ENCODE measurements at places on chromosomes 7 and 10.

DNA sequence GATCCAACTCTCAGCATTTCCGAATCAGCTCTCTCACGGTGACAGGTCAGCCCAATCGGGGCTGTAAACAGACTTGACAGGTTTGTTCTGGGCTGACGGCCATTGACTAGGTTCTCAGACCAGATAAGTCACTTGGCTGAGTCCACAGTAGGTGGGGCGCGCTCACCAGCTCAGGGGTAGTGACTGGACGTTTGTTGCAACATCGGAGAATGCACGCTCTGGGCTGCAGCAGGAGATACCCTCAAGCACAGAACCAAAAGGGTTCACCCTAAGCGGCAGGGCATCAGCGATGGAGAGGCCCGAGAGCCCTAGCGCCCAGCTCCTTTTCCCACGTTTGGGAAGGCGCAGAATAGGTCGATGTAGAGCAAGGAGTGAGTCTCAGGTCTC lies 1.8 kb downstream of the KLLN start:
- peaks cover 13% of the 10 kb centered on the region for H3K36me3 ChIP-seq
- no peak for DNase-seq
- peak overlapping the region; percentile 94 for H3K4me3 ChIP-seq
- peak overlapping the region; percentile 92 for H3K27ac ChIP-seq

DNA sequence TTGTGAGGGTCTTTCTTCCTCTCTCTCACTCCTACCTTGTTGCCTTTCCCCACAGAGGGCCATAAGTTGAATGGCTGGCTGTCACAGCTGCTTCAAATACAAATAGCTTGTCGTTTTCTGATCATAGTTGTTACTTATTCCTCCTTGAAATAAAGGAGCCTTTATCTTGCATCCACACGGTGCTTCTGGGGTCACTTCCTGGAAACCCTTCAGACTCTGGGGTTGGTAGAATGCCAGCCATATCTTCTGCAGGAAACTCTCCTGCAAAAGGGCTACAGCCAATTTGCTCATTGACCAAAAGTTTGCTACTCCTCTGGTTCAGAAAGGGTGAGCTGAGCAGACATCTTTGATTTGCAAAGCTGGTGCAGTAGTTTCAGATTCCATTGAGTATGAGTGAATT lies 70.4 kb downstream of the FAM185A start:
- no peak for DNase-seq
- H3K4me1 ChIP-seq = peaks cover 3% of the 10 kb centered on the region
- H3K27ac ChIP-seq = no peak overlapping the region
- no peak overlapping the region for H3K4me3 ChIP-seq

GRCh38 chr10:25101461-25102146 lies 73.2 kb upstream of the GPR158 start:
- DNase-seq = no peak
- no peak overlapping the region for H3K27ac ChIP-seq
- H3K27me3 ChIP-seq = peaks cover 3% of the 10 kb centered on the region
- H3K36me3 ChIP-seq = no peaks in the 10 kb centered on the region

- no peak overlapping the region for H3K4me3 ChIP-seq
- H3K27me3 ChIP-seq = peaks cover 26% of the 10 kb centered on the region
- no peaks in the 10 kb centered on the region for H3K36me3 ChIP-seq
- no peak overlapping the region for H3K27ac ChIP-seq
- no peaks in the 10 kb centered on the region for H3K4me1 ChIP-seq
Measured at GRCh38 chr10:59362959-59363381, 621 bp upstream of the FAM13C start.

DNA sequence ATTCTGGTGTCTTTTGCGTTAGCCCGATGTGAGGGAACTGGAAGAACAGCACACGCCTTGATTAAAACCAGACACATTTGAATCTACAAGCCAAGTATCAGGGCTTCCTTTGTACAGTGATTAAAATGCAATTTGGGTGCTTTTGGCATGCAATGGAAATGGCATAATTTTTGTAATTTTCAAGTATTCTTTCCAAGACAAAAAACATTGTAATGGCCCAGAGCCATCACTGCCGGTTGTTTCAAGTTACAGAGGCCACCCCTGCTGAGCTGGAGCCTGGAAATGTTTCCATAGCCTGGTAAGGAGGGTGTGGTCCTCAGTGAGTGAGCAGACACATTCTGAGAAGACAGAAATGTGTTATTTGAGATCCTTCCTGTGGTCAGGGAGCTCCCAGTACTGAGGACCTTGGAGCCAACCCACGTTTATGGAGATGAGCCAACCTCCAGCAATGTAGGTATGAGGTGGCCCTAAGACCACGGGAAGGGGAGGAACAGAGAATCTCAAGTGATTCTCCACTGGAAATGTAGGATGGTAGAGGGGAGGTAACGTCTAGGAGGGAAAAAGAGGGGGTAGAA lies 20.9 kb downstream of the TEX36 start:
- no peak overlapping the region for H3K27ac ChIP-seq
- no peak overlapping the region for H3K4me3 ChIP-seq
- peaks cover 12% of the 10 kb centered on the region for H3K27me3 ChIP-seq

DNA sequence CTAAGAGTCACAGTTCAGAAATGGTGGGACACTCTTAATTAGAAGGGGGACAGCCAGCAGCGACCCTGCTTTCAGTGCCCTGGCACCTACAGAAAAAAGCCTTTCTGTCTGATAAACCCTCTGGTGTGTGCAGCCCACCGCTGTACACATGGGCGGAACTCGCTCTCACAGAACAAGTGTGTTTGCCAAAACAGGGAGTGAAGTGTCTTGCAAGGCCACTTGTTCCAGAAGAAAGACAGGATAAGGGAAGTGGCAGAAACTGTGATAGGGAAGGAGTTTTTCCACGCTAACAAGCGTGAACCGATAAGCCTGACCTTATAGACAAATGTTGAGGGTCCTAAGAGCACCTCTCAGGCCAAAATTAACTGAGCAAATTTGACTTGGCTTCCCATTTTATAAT lies 203.7 kb upstream of the TCF7L2 start:
- DNase-seq = no peak
- H3K27ac ChIP-seq = no peak overlapping the region
